Lung (tissue), 17 donors: ENCODE measurements at places on chromosomes 7 and 10. TPM values are rescaled to one million over a fixed set of nuclear protein-coding genes. Genes with fewer than 3 reads are reported as not detected.

ALOX5 gene
- 21.5 TPM for total RNA-seq

- no peak overlapping the region for H3K4me3 ChIP-seq
- no peak overlapping the region for H3K27ac ChIP-seq
- H3K4me1 ChIP-seq = no peaks in the 10 kb centered on the region
- H3K36me3 ChIP-seq = no peaks in the 10 kb centered on the region
- no peak for DNase-seq
These were observed 136.6 kb downstream of the REEP3 start for GRCh38 chr10:63657761-63658160.

- no peak for DNase-seq
- H3K4me1 ChIP-seq = no peaks in the 10 kb centered on the region
- H3K36me3 ChIP-seq = no peaks in the 10 kb centered on the region
- H3K27ac ChIP-seq = no peak overlapping the region
These were observed 98.5 kb downstream of the SLIT1 start for GRCh38 chr10:97087296-97087695.

DNA sequence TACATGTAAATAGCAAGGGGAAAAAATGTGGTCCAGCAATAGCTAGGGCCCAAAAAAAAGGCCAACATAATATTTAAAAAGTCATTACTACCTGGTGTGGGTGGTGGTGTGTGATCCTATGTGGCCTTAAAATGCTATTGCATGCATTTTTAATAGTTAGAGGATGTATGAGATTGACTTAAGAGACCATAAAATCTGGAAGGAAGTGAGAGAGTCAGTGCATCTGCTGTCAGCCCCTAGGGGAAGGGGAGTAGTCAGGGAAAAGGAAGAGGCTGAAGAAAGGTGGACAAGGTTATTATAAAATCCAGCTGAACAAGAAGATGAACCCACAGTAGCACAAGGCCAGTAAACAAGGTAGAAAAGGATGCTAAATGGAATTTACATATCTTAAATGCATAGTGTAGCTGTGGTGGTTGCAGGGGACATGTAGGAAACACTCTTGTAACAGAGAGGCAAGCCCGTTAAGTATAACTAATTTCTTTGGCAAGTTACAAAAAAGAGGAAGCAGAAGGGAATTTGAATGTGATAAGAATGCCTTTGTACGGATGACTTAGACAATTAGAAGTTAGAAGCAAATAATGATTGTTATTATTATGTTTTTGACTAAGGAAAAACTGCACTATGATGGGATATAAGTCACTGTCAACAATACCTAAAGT lies 11.9 kb upstream of the NDUFA5 start:
- H3K27me3 ChIP-seq = no peaks in the 10 kb centered on the region
- no peak overlapping the region for H3K27ac ChIP-seq
- DNase-seq = no peak
- H3K4me3 ChIP-seq = no peak overlapping the region
- no peaks in the 10 kb centered on the region for H3K36me3 ChIP-seq

GRCh38 chr10:72340510-72341261 lies 14.0 kb downstream of the DNAJB12 start:
- no peak overlapping the region for H3K4me3 ChIP-seq
- peaks cover 12% of the 10 kb centered on the region for H3K4me1 ChIP-seq
- DNase-seq = no peak
- peaks cover 53% of the 10 kb centered on the region for H3K36me3 ChIP-seq
- no peaks in the 10 kb centered on the region for H3K27me3 ChIP-seq

GRCh38 chr7:84194484-84195271 lies at the start of gene SEMA3A:
TSS of gene SEMA3A (minus strand) at chr7:84194789. CDS start at chr7:84194586, 203 bp downstream.
- H3K4me1 ChIP-seq = no peaks in the 10 kb centered on the region
- no peaks in the 10 kb centered on the region for H3K36me3 ChIP-seq
- H3K27me3 ChIP-seq = no peaks in the 10 kb centered on the region
- H3K27ac ChIP-seq = peak within 1 kb of the TSS; percentile 3
- H3K4me3 ChIP-seq = peak within 1 kb of the TSS; percentile 38

DNA sequence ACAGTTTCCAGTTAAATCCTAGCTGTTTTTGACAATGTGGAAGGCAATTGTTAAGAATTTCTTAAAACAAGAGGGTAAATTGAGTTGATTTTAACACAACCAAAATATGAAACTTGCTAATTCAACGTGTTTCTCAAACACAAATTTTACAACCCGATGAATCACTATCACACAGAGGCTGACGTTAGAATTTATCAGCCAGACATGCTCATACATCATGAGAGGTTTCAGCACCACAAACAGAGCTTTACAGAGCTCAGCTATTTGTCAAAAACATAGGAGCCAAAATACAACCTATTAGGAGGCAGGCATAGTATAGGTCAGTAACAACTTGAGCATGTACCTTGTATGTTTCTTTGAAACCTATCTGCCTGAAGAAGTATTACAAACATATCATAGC lies 36.1 kb downstream of the LRRN3 start:
- no peak overlapping the region for H3K27ac ChIP-seq
- H3K27me3 ChIP-seq = no peaks in the 10 kb centered on the region
- peaks cover 8% of the 10 kb centered on the region for H3K36me3 ChIP-seq
- DNase-seq = no peak
- H3K4me1 ChIP-seq = no peaks in the 10 kb centered on the region
